Endothelial cell of umbilical vein (primary cell): ENCODE measurements at places on chromosomes 6 and 20. TPM values are rescaled to one million over a fixed set of nuclear protein-coding genes. Genes with fewer than 3 reads are reported as not detected.
A peak's percentile ranks its signal among the peaks of the same experiment; 100 is the strongest.

GRCh38 chr20:52684905-52685304 is 287.3 kb upstream of the TSHZ2 start:
- H3K4me3 ChIP-seq = no peak overlapping the region
- H3K4me1 ChIP-seq = no peaks in the 10 kb centered on the region
- H3K36me3 ChIP-seq = no peaks in the 10 kb centered on the region
- H3K27me3 ChIP-seq = no peaks in the 10 kb centered on the region
- H3K27ac ChIP-seq = no peak overlapping the region
- DNase-seq = no peak

- no peaks in the 10 kb centered on the region for H3K27me3 ChIP-seq
- DNase-seq = no peak
- H3K4me3 ChIP-seq = no peak overlapping the region
- H3K36me3 ChIP-seq = no peaks in the 10 kb centered on the region
- no peaks in the 10 kb centered on the region for H3K4me1 ChIP-seq
Measured at GRCh38 chr20:42346189-42347170, 728.3 kb upstream of the CHD6 start.

- no peak overlapping the region for H3K4me3 ChIP-seq
- no peak for DNase-seq
- H3K4me1 ChIP-seq = no peaks in the 10 kb centered on the region
- peaks cover 5% of the 10 kb centered on the region for H3K27me3 ChIP-seq
- H3K27ac ChIP-seq = no peak overlapping the region
Measured at GRCh38 chr6:16118825-16119224, 10.1 kb upstream of the MYLIP start.

- no peaks in the 10 kb centered on the region for H3K36me3 ChIP-seq
- no peaks in the 10 kb centered on the region for H3K4me1 ChIP-seq
- H3K27ac ChIP-seq = no peak overlapping the region
- no peak overlapping the region for H3K4me3 ChIP-seq
Measured at GRCh38 chr6:45698046-45698445, 317.6 kb downstream of the CLIC5 start.

GRCh38 chr6:137722749-137723272 is 144.2 kb upstream of the TNFAIP3 start:
- no peak overlapping the region for H3K4me3 ChIP-seq
- H3K4me1 ChIP-seq = no peaks in the 10 kb centered on the region
- no peak overlapping the region for H3K27ac ChIP-seq
- no peaks in the 10 kb centered on the region for H3K36me3 ChIP-seq

GRCh38 chr20:45842169-45842812 is 8.7 kb downstream of the SNX21 start:
- peak; percentile 43 for DNase-seq
- H3K4me1 ChIP-seq = no peaks in the 10 kb centered on the region
- no peak overlapping the region for H3K27ac ChIP-seq

DNA sequence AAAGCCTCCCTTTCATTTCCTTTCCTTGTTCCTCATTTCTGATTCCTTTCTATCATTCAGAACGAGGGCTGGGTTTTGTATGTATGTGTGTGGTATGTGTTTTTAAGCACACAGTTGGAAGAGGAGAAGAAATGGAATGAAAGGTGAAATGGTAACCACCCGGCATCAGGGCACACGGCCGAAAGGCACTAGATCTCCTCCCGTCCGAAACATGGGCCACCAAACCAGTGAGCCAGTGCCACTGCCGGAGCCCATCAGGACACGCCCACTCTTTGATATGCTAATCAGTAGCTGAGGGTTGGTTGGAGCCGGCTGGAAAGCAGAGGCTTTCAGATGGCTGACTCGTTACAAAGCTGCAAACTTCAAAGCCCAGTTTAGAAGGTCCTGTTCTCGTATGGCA is 228.6 kb upstream of the JARID2 start:
- no peak overlapping the region for H3K27ac ChIP-seq
- H3K36me3 ChIP-seq = no peaks in the 10 kb centered on the region
- H3K4me1 ChIP-seq = no peaks in the 10 kb centered on the region
- H3K27me3 ChIP-seq = no peaks in the 10 kb centered on the region
- no peak overlapping the region for H3K4me3 ChIP-seq
- DNase-seq = no peak

- no peak overlapping the region for H3K27ac ChIP-seq
- H3K27me3 ChIP-seq = no peaks in the 10 kb centered on the region
- H3K36me3 ChIP-seq = no peaks in the 10 kb centered on the region
- no peak for DNase-seq
- H3K4me3 ChIP-seq = no peak overlapping the region
Measured at GRCh38 chr6:88763160-88763559, 200.3 kb downstream of the RNGTT start.

- H3K27ac ChIP-seq = peak overlapping the region; percentile 100
- DNase-seq = peak; percentile 60
- no peaks in the 10 kb centered on the region for H3K27me3 ChIP-seq
- peaks cover 59% of the 10 kb centered on the region for H3K4me1 ChIP-seq
- no peaks in the 10 kb centered on the region for H3K36me3 ChIP-seq
- H3K4me3 ChIP-seq = peak overlapping the region; percentile 68
Measured at GRCh38 chr20:31606804-31607639, 1.9 kb downstream of the ID1 start.

- no peak overlapping the region for H3K4me3 ChIP-seq
- no peak for DNase-seq
- no peaks in the 10 kb centered on the region for H3K36me3 ChIP-seq
- H3K27me3 ChIP-seq = no peaks in the 10 kb centered on the region
- H3K27ac ChIP-seq = no peak overlapping the region
- no peaks in the 10 kb centered on the region for H3K4me1 ChIP-seq
Measured at GRCh38 chr6:6494677-6495076, 93.8 kb upstream of the LY86 start.

- H3K36me3 ChIP-seq = no peaks in the 10 kb centered on the region
- H3K27me3 ChIP-seq = no peaks in the 10 kb centered on the region
- H3K27ac ChIP-seq = no peak overlapping the region
Measured at GRCh38 chr6:125989631-125990030, 3.3 kb downstream of the TRMT11 start.

- H3K4me3 ChIP-seq = no peak overlapping the region
- DNase-seq = no peak
- peaks cover 17% of the 10 kb centered on the region for H3K4me1 ChIP-seq
- no peaks in the 10 kb centered on the region for H3K27me3 ChIP-seq
Measured at GRCh38 chr6:31970604-31971271, 1.2 kb downstream of the DXO start.

DNA sequence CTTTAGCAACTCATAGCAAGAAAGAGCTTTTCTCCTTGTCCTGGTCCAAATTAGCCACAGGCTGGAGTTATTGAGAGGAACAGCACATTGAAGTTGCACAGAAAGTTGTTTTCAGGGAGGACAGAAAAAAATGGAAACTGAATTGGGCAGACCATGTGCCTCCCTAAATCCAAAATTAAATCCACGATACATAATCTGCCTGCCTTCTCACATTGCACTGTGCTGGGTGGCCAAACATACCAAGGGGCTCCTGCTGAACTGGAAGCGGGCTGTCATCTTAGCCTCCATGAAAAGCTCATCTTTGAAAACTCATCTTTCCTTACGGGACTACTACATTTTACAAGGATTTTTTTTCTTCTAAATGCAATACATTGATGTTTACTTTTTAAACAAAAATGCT is 59.9 kb downstream of the TNFAIP3 start:
- H3K36me3 ChIP-seq = no peaks in the 10 kb centered on the region
- no peak overlapping the region for H3K4me3 ChIP-seq
- peaks cover 6% of the 10 kb centered on the region for H3K4me1 ChIP-seq
- DNase-seq = no peak
- H3K27me3 ChIP-seq = no peaks in the 10 kb centered on the region
- H3K27ac ChIP-seq = no peak overlapping the region

Gene GHRH
- total RNA-seq = not detected in 2 replicates

Gene MPIG6B
- not detected in 2 replicates for total RNA-seq

Gene C20orf202
- not detected in 2 replicates for total RNA-seq

Gene LY6G5C
- total RNA-seq = 5.2 and 8.2 TPM in 2 replicates

Gene UBD
- 0.31 TPM in 1 of 2 replicates, not detected in the other for total RNA-seq
